ENCODE measurements at places on chromosomes 5 and 9.

- DNase-seq = no peak
Observed at GRCh38 chr5:40226906-40227305, 452.8 kb upstream of the PTGER4 start.

DNA sequence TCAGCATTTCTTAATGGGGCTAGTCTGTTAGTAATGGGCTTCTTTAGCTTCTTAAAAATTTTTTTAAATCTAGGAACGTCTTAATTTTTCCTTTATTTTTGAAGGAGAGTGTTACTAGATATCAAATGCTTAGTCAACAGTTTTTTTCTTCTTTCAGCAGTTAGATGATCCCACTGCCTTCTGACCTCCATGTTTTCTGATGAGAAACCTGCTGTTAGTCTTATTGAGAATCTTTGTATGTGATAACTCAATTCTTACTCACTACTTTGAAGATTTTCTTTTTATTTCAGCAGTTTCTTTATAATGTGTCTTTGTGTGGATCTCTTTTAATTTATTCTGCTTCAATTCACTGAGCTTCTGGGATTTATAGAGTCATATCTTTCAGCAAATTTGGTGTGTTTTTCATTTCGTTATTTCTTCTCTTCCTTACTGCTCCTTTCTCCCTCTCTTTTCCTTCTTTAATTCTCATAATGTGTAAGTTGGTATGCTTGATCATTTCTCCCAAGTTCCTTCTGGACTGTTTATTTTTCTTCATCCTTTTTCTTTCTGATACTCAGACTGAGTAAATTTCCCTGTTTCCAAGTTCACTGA is 205.8 kb downstream of the RANBP17 start:
- no peak for DNase-seq

GRCh38 chr5:52840277-52841050 is 52.7 kb downstream of the ITGA1 start:
- DNase-seq = no peak

DNA sequence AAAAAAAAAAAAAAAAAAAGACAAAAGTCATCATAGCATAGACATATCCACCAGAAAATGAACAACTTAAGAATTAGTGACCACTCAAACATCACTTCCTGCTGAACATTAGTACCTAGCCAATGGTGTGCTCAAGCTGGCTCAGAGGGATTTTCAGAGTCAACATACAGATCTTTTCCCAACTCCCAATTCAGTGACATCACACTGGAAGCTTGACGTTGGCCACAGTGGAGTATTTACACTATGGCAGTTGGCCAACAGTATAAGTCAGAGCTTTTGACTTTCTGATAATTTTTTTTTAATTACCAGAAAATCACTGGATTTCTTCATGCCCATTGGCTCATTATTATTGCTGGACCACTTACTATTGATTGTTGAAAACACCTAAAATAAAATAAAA is 383.5 kb downstream of the ARHGEF28 start:
- no peak for DNase-seq

GRCh38 chr9:18357321-18357720 is 116.6 kb upstream of the ADAMTSL1 start:
- DNase-seq = no peak

DNA sequence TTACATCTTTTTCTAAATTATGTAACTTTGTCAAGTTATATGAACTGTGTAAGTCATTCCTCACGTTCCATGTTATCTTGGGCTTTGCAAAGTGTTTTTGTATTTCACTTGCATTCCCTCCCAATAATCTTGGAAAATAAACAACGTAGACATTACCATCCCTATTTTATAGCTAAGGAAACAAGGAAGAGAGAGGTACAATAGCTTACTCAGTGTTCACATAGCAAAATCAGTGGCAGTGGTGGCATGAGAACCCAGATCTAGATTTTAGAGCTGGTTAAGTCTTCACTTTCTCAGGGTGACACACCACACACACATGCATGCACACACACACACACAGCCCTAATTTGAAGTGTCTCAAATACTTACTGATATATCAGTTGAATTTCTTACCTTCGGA is 34.1 kb downstream of the NSA2 start:
- no peak for DNase-seq

DNA sequence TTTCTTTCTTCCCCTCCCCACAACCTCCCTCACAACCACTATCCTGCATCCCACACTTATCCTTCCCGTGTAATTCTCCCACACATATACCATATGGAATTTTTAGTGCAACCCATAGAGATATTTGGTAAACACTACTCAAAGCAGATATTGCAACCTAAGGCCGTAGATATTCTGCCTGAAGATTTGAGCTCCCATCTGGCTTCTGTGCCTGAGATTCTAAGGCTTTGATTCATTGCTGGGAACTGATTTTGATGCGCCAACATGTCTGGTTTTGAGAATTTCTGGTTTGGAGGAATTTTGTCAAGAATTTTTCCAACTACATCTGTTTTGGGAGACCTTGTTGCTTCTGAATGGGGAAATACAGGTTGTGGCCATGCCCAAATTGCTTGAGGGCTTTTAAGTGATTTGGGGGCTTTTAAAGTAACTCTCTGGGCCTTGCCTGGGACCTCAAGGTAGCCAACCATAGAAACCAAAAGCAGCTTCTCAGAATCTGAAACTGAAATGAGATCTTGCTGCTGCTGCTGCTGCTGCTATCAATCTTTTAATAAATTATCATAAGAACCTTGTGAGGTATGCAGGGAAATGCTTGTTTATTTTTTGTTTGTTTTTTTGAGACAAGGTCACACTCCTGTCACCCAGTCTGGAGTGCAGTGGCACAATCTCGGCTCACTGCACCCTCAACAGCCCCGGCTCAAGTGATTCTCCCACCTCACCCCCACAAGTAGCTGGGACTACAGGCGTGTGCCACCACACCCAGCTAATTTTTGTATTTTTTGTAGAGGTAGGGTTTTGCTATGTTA is 36.2 kb downstream of the PLAC8L1 start:
- DNase-seq = no peak

- no peak for DNase-seq
Observed at GRCh38 chr9:126852086-126852688, 8.3 kb upstream of the ZBTB34 start.

GRCh38 chr9:91282292-91282691 is 79.4 kb downstream of the AUH start:
- DNase-seq = no peak

- no peak for DNase-seq
Observed at GRCh38 chr5:173778152-173778782, 109.9 kb upstream of the CPEB4 start.

GRCh38 chr5:34977934-34978613 is 48.7 kb downstream of the DNAJC21 start:
- no peak for DNase-seq

GRCh38 chr5:109987970-109988369 is 298.2 kb downstream of the MAN2A1 start:
- no peak for DNase-seq

GRCh38 chr5:156476678-156477077 is 149.7 kb downstream of the SGCD start:
- DNase-seq = no peak

Data from activated CD4-positive, CD25-positive, alpha-beta regulatory T cell (primary cell).